ENCODE measurements at places on chromosomes 2 and 18. TPM values are rescaled to one million over a fixed set of nuclear protein-coding genes. Genes with fewer than 3 reads are reported as not detected.

Gene VWC2L
- not detected for total RNA-seq

Gene KCNG2
- total RNA-seq: not detected

Gene AFTPH
- 13.0 TPM for total RNA-seq

Gene ACADL
- total RNA-seq: 0.59 TPM

- no peak for DNase-seq
These were observed 174.5 kb upstream of the MGAT5 start for GRCh38 chr2:134079373-134079772.

DNA sequence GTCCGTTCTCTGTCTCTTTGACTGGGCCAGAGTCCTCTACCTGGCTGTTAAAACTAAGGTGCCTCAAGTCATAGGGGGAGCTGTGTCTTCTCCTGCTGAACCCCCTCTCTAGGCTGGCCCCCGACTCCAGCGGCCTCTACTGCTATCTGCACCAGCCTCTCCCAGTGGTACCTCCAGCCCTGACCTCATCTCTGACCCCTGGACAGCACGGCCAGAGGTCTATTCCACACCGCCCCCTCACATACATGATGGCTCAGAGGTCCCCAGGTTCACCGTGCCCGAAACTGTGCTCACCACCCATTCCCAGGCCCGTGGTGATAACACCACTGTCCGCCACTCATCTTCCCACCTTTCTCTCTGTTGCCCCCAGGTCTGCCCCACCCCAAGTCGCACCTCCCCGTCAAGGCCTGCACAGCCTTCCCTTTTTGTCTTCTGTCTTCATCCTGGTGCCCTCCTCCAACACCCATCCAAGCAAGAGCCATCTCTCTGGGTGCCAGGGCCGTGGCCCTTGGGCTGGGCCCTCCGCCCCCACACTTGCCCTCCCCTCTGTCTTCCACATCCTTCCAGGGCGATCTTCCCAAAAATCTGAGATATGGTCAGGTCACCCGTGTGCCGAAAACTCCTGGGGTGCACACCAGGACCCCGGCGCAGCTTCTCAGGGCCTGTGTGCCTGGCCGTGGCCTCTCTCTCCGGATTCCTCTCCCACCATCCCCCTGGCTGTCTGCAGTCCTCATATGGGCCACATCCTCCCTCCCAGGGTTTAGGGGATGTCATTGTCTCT, 134.4 kb upstream of the ID2 start:
- no peak for DNase-seq

DNA sequence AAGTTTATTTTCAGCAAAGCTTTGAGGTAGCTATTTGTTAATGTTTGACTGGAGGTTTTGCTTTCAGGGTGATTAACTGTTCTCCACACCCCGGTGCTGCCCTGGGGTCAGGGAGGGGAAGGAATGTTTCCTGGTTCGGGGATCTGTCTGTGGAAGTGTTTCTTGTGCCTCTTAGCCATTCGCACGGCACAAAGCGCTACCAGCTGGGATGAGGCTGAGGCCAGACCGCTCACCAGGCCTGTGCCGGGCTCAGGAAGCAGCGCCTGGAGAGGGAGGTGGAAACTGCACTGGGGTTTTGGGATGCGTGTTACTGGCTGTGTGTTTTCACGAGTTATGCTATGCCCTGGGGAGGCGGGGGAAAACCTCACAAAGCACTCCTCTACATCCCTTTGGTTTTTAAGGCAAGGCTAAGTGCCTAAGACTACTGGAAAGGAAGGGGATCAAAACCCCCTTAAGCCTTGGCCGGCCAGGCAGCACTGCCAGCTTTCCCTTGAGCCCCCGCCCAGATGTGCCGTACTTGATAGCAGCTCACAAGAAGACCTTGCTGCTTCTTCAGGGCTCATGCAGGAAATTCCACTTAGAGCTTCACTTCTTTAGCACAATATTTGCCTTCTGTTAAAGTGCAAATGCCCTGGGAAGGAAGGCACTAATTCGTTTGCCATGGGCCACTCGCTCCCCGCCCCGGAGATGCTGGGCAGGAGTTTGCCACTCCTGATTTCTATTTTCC, 65.7 kb upstream of the CNGA3 start:
- DNase-seq: no peak

- DNase-seq: no peak
These were observed 70.8 kb upstream of the STK17B start for GRCh38 chr2:196242131-196242620.

DNA sequence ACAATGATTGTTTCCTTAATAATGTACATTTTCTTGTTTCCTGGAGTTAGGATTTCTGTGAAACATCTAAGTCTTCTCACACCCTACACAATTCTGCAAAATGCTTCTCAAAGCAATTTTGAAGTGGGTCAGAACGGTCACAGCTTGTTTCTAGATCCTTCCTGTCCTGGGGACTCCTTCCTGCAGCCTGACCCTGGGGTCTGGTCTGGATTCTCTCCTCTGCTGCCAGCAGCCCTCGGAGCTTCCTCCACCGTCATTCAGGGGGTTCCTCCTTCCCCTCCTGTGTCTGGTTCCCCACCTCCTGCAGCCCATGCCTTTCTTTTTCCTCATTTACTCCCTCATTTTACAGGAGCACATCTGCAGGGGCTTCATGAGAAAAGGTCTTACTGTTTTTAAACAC, 322.1 kb downstream of the AGPS start:
- no peak for DNase-seq

GRCh38 chr2:43759195-43759594, 14.6 kb upstream of the DYNC2LI1 start:
- DNase-seq: no peak

DNA sequence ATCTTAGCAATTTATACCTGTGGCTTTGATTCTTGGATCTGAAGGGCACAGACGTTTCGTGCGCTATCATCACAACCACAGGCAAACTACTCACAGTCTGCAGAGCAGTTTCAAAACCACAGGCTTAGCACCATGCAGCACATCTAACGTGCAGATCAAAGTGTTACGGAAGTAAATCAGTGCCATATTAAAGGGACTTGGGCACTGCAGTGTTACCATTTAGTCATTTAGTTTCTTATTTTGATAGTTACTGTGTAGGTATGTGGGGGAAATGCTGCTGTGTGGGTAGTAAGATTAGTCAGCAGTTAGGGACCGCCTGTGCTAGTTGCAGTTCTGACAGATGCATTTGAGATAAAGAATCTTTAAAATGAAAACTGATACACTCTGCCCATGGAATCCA, 384.0 kb downstream of the NBAS start:
- no peak for DNase-seq

GRCh38 chr2:240499309-240500301, 58.2 kb downstream of the ANKMY1 start:
- DNase-seq: no peak

GRCh38 chr2:12675352-12675795, 41.4 kb upstream of the TRIB2 start:
- peak; percentile 20 for DNase-seq

DNA sequence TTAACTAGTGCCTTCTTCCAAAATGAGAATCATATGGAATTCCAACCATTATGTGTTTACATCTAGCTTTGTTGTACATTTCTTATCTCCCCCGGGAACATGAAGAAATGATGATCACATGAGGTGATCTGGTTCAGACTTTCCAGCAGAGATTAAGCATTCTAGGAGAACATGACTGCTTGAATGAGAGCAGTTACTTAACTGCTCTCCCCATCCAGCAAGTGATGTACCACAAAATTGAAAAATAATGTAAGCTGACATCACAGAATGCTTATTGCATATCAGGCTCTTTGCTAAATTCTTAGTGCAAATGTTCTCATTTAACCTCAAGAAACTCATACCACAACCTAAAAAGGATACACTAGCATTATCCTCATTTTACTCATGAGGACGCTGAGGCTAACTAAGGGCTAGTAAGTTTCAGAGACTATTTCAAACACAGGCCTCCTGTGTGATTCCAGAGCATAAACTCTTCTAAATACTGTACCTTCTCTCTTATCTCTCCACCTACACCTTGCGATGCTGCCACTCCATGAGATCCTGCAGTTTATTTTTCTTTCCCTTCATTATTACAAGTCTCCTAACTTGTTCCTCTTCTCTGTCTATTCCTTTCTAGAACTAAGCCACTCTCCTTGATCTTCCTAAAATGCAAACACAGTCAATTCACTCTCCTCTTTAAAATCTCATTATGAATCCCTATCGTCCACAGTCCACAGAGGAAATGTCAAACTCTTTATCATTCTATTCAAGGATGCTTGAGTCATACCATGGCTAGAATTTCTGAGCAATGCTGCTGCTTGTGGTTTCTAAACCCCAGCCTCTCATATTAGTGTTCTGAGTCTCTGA, 1224.8 kb upstream of the ZEB2 start:
- DNase-seq: no peak

- DNase-seq: no peak
These were observed 592.0 kb upstream of the LRRTM1 start for GRCh38 chr2:80896576-80896975.

- DNase-seq: no peak
These were observed 14.7 kb downstream of the SMARCAL1 start for GRCh38 chr2:216426938-216427337.

GRCh38 chr2:185895828-185896693, 157.5 kb downstream of the FSIP2 start:
- no peak for DNase-seq

- no peak for DNase-seq
These were observed 133.0 kb upstream of the PGAP1 start for GRCh38 chr2:197059477-197059876.
